ENCODE measurements at places on chromosomes 6 and 20. TPM values are rescaled to one million over a fixed set of nuclear protein-coding genes. Genes with fewer than 3 reads are reported as not detected.

CASS4 gene
- 0.14 TPM for total RNA-seq

PHF1 gene
- 63.5 TPM for total RNA-seq

SPAG4 gene
- 2.3 TPM for total RNA-seq

TXLNB gene
- total RNA-seq = 0.61 TPM

KCNB1 gene
- total RNA-seq = 2.8 TPM

HLA-DQA1 gene
- not detected for total RNA-seq

IPCEF1 gene
- total RNA-seq = 0.28 TPM

GPR6 gene
- not detected for total RNA-seq

BPIFB4 gene
- total RNA-seq = not detected

PREX1 gene
- total RNA-seq = 73.7 TPM

CST2 gene
- total RNA-seq = not detected

PGC gene
- total RNA-seq = not detected

SFTA2 gene
- total RNA-seq = not detected

TNF gene
- not detected for total RNA-seq

PHACTR3 gene
- 22.4 TPM for total RNA-seq

PRICKLE4 gene
- total RNA-seq = 4.1 TPM

SYNCRIP gene
- 144 TPM for total RNA-seq

GABRR1 gene
- not detected for total RNA-seq

TIAM2 gene
- total RNA-seq = 33.5 TPM

WASF1 gene
- total RNA-seq = 48.9 TPM

PDYN gene
- total RNA-seq = 0.63 TPM

PERP gene
- 3.3 TPM for total RNA-seq

C6orf120 gene
- 28.2 TPM for total RNA-seq

COL21A1 gene
- total RNA-seq = not detected
